ENCODE measurements at places on chromosomes 2 and 18.

DNA sequence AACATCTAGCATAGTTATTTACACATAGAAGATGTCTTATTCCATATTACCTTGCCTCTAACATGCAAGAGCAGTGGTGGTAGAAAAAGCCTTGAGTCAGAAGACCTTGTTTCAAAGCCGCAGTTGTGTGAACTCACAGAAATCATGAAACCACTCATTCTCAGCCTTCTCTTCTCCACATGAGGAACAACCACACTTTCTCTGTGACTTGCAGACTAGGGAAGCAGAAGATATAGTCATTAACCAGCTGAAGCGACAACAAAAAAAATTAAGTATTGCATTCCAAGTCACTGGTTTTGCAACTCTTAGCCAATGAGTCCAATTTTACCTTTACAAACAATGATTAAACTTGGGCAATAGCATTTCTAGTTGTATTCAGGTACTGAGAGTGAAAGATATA, 19.0 kb downstream of the TWSG1 start:
- no peak for DNase-seq

DNA sequence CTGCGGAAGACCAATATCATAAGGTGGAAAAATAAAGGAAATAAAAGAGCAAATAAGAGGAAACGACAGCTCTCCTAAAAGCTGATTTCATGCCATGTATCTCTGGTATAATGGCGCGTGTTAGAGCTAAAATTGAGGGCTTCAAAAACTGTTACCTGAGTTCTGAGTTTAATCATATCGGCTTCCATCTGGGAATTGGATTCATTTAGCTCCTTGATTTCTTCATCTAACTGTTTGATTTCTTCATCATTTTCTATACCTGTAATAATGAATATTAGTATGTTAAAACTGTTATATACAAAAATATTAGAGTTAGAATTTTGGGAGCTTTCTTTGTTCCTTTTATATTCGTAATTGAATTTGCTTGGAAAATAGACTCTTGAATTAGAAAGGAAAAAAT, 57.2 kb upstream of the PXDN start:
- no peak for DNase-seq

- DNase-seq, result no peak
Observed at GRCh38 chr2:46394649-46395510, 84.5 kb upstream of the TMEM247 start.

GRCh38 chr18:5315838-5316237, 20.3 kb upstream of the ZBTB14 start:
- DNase-seq, result no peak

- DNase-seq, result no peak
Observed at GRCh38 chr2:240451791-240452461, 16.5 kb downstream of the GPC1 start.

GRCh38 chr2:189876271-189876670, 92.0 kb downstream of the PMS1 start:
- no peak for DNase-seq

- DNase-seq, result no peak
Observed at GRCh38 chr2:169569948-169570347, 3.7 kb downstream of the FASTKD1 start.

GRCh38 chr2:20532634-20533437, 86.0 kb downstream of the RHOB start:
- no peak for DNase-seq

DNA sequence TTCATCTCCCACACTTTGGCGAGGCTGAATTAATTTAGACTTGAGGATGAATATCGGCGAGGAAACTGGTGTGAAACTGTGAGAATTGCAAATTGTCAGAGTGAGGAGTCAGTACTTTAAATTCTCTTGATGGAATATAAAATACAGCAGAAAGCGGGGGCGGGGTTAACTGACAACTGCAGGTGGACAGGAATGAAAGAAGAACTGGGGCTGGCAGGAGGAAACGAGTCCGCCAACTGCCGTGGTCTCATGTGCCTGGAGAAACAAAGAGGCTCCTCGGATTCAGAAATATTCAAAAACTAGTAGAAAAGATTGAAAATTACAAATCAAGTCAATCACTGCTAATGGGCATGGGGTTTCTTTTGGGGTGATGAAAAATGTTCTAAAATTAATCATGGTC, 44.3 kb downstream of the MOGAT1 start:
- no peak for DNase-seq

DNA sequence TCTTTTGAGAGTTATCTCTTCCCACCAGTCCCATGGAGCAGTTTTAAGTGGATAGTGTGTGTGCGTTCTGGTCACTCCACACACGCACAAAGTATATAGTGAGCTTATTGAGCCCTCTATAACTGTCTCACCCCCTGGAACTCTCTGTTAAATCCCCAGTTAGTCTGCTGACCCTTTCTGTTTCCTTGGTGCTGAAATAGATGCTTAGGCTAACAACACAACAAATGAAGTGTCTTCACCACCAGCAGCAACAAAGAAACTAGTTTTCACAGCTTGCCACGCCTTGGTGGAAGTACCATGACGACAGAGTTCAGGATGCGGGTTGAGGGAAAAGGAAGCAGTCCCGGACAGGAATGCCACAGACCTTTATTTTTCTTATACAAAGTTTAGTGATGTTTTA, 203.5 kb upstream of the TMEFF2 start:
- no peak for DNase-seq

DNA sequence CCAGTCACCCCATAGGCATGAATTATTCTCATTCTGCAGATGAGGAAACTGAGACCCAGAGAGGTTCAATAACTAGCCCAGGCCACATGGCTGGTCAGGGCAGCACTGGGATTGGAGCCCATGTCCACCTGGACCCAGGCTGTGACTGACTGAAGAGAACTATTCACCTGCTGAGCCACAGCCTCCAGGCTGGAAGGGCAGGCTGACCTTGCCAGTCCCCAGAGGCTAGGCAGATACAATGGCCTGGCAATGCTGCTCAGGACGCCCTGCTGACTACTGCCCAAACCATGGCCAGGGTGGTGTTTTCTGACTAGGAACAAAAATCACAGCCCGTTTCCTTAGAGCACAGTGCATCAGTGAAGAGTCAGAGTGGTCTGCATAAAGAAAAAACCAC, 36.8 kb downstream of the HS6ST1 start:
- no peak for DNase-seq

DNA sequence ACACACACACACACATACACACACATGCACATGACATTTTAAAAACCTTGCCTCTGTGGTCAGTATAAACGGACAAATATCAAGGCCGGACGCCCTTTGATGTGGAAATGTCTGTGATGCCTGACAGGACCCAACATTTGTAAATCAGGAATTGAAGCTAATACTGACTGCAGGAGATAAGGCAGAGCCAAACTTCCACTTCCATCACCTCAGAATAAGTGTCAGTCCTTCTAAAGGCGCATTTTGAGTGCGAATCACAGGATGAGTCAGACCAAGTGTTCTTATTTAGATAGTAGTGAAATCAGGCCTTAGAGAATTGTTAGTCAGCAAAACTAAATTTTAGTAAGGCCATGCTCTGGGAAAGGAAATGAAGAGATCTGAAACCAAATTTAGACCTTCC, 211.7 kb upstream of the LRATD1 start:
- no peak for DNase-seq

DNA sequence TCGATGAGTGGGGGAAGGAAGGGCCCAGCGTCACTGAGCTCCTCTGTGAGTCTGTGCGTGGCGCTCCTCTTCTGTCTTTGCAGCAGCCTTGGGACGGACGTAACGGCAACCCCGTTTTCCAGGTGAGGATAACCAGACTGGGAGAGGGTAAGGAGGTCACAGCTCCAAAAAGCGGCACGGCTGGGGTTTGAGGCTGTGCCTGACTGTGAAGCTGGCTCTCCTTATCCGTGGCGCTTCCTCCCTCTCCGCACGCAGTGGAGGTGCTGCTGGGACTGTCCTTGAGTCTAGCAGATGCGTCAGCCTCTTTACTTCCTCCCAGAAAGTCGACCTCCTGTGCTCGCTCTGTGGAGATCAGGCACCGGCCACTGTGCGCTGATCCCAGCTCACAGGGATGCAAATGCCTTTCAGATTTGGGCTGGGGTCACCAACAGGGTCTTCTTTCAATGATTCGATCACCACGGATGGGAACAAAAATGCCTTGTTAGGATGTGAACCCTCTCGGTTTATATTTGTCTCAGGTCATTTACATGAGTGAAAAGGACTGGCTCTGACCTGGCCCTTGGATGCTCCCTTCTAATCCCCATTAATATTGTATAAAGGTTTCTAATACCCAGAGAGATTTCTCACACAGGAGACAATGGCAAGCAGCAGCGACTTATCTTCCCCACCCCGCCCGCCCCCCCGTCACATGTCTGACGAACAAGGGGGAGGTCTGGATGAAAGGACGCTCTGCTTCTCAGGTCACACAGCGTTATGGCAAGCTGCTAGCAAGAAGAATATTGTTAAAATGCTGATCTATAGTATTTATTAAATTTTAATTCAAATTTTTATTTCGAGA, 30.1 kb upstream of the E2F6 start:
- no peak for DNase-seq

DNA sequence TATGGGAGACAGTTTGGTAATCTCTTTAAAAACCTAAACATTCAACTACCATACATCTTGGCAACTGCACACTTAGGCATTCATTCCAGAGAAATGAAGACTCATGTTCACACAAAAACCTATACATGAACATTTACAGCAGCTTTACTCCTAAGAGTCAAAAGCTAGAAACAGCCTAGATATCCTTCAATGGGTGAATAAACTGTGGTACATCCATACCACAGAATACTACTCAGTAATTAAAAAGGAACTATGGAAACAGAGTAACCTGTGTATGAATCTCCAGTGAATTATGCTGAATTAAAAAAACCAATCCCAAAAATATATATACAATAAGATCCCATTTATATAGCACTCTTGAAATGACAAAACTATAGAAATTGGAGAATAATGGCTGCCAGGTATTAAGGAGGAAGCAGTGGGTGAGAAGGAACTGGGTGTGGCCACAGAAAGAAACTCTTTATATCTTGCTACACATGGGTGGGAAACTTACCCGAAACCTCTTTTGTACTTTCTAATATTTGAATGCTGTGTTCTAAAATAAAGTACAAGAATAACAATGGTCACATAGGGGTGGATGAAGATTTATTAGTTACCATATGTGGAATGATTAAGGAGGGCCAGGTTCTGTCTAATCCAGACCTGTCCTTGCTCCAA, 13.7 kb downstream of the SESTD1 start:
- DNase-seq, result no peak

DNA sequence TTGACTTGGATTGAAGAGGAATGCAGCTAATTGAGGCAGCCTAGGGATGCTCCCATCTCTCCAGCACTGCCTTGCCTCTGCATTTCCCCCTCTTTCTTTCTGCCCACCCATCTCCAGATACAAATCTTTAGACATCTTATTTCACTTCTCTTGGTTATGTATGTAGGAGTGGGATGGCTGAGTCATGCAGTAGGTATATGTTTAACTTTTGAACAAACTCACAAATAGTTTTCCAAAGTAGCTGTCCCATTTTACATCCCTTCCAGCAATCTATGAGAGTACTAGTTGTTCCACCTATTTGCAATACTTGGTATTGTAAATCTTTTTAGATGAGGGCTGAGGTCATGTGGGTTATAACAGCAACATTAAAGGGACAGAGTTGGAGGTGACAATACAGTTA, 329.9 kb downstream of the DYSF start:
- no peak for DNase-seq

- DNase-seq, result peak; percentile 67
Observed at GRCh38 chr2:26144953-26145680, 27.8 kb upstream of the GAREM2 start.

GRCh38 chr18:79955302-79956075, 4.0 kb upstream of the SLC66A2 start:
- no peak for DNase-seq

- DNase-seq, result no peak
Observed at GRCh38 chr2:147460155-147460554, 384.7 kb upstream of the ACVR2A start.

GRCh38 chr2:117536139-117536538, 278.4 kb upstream of the DDX18 start:
- DNase-seq, result peak; percentile 2

DNA sequence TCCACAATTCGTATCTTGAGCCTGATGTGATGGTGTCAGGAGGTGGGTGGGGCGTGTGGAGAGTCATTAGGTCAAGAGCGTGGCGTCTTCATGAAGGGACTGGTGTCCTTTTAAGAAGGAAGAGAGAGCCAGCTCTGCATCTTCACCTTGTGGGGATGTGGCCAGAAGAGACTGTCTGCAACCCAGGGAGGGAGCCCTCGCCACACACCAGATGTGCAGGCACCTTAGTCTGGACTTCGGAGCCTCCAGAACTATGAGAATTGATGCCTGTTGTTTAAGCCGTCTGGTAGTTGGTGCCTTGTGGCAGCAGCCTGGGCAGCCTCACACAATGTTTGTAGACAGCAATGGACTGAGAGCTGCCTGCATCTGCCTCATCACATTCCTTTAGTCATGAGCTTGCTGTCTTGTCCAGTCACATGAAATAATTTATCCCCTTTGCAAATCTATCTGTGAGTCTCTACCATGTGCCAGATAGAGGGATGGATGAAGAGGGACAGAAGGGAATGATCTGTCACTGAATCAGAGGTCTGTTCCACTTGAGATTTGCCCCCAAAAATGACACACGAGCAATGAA, 61.0 kb downstream of the MYT1L start:
- DNase-seq, result no peak

DNA sequence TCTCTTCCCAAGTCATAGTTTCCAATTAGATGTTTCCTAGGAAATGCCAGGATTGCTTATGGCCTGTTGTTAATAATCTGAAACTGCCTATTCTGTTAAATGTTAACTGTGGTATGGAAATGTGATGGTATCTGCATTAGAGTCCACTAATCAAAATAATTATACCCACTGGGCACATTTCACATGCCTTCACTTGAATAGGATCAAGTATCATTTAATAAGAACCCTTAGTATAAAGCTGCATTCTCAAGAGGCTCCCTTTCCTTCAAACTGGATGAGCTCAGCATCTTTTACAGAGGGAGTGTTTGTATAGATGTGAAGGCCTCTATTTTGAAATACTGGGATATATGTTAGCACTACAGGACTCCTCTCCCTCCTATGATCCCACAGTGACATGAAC, 477.2 kb upstream of the VRK2 start:
- DNase-seq, result no peak

DNA sequence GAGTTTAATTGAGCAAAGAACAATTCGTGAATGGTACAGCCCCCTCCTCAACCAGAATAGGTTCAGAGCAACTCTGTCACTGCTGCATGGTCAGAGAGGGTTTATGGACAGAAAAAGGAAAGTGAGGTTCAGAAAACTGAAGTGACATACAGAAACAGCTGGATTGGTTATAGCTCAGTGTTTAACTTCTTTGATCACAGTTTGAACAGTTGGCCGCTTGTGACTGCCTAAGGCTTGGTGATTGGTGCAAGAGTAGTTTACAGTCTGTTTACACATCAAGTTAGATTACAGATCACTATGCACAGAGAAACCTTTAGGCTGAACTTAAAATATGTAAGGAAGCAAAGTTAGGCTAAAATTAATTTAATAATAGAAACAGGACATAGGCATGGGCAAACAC, 459.2 kb downstream of the KCNJ3 start:
- no peak for DNase-seq

Data from NCI-H1436 (cell line).